Forelimb muscle (tissue), 1 donor: ENCODE measurements at places on chromosomes 6 and 20. TPM values are rescaled to one million over a fixed set of nuclear protein-coding genes. Genes with fewer than 3 reads are reported as not detected.

Gene GINS1
- polyA plus RNA-seq, result 5.4 TPM

DNA sequence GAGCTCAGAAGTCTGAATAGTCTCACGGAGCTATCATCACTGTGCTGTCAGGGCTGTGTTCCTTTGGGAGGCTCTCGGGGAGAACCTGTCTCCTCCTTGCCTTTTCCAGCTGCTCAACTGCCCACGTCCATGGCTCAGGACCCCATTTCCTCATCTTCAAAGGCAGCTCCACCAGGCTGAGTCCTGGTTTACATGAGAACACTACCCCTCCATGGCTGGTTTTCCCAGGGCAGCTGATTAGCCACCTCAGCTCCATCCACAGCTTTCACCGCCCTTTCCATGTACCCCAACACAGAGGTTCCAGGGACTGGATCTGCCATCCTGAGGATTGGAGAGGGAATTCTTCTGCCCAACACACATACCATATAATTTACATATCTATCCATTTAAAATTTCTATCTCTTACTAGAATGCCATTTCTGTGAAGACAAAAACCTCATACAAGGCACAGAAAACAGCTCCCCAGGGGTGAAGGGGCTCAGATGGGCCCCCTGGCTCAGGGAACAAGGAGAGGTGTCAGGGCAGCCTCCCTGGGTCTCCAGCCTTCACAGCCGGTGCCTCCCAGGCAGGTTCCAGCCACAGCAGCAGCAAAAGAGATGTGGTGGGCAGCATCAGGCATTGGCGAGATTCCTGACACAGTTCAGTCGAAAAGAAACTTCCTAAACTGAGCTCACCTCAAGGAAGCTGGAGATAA, 2.2 kb upstream of the RAET1E start:
- DNase-seq, result no peak

Gene CENPQ
- polyA plus RNA-seq, result 7.5 TPM

- no peak for DNase-seq
These were observed 128.4 kb upstream of the JAG1 start for GRCh38 chr20:10802236-10802635.

DNA sequence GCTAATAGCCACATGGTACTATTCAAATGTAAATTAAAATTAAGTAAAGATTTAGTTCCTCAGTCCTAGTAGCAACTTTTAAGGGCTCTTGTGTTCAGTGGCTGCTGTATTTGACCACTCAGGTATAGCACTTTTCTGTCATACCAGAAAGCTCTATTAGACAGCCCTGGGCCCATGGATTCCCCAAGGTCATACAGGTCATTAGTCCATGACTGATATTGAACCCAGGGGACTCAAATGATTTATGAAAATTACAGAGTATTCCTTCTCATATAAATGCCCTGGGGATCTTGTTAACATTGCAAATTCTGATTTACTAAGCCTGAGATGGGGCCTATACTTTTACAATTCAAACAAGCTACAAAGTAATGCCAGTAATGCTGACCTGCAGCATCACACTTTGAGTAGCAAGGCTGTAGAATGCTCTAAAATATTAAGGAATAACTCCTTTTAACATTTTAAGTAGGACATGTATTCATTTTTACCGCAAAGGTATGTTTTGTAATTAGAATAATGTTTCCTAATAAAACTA, 29.6 kb downstream of the RNF217 start:
- DNase-seq, result no peak
